ENCODE measurements at places on chromosomes 4 and X.
A peak's percentile ranks its signal among the peaks of the same experiment; 100 is the strongest.

DNA sequence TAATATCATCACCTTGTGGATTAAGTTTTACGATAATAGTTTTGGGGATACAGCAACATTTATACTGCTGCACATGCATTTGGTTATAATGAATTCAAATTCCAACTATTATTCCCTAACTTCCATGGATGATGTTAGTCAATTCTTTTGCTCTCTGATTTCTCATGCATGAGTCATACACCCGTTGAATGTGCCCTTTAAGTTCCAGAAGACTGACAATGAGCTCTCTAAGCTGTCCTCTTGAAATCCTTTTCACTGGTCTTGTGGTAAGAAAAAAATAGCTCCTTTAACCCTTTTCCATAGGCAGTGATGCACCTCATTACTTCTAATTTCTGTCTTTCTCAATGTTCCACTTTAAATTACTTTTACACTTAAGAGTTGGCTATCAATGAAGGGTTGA, 1095.2 kb upstream of the POU3F4 start:
- DNase-seq = no peak

DNA sequence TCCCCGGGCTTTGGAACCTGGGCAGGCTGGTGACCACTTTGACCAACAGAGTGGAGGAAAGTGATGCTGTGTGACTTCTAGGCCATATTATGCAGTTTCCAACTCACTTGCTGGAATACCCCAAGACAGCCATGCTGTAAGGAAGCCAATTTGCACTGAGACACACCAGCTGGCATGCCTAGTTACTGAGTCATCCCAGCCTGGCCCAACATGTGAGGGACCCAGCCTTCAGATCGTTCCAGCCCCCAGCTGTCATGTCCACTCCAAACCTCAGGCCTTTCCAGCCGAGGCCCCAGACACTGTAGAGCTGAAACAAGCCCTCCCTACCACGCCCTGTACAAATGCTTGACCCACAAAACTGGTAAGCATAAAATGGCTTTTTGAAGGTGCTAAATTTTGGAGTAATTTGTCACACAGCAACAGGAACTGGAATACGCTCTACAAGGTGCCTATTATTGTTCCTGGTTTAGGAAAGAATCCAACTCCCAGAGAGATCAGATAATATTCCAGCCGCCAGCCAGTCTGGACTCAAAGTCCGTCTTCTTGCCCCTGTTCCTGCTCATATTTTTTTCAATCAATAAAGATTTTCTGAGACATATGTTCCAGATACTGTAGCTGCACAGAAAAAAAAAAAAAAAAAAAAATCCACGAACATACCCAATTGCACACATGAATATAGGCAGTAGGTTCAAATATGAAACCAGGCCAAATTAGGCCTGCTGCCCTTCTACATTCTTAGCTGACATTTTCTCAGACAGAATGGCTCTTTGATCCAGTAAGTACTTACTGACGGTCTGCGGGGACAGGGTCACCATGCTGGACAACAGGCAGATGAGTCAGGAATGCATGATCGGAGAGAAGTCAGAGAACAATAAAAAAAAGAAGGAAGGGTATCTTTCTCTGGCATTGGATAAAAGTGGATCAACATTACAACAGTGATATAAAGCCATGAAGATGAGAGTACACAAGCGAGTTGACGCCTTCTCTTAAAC, 35.1 kb downstream of the SH3KBP1 start:
- DNase-seq = no peak

DNA sequence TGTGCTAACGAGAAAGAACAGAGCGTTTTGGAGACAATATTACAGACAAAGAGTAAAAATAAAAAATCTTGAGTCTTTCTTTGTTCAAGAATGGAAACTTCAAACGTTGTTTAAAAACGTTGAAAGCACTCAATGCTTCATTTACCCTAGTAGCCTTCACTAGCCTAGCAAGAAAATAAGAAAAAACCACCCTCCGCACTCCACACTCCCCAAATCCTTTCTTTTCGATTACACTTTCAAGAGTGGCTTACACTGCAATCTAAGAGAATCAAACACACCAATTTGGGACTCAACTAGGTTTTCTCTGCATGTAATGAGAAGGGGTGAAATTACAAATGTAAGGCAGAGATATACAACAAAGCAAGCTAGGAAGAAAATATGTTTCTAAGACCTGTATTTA, 4.7 kb downstream of the TMSB4X start:
- DNase-seq = no peak

DNA sequence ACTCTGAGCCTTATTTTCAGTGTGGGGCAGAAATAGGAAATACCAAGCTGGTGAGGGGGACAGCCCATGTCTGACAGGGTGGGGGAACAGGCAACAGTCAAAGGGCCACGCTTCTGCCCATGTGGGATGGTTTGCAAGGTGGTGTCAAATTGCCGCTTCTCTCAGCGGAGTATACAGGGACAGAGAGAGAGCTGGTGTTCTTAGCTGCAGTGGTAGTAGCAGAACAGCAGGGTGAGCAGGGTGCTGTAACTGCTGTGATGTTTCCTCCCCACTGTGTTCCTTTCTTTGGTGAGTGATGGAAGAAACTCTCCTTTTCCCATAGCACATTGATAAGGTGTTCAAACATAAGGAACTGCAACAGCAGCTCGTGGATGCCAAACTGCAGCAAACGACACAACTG, 37.9 kb downstream of the RBBP7 start:
- DNase-seq = no peak

DNA sequence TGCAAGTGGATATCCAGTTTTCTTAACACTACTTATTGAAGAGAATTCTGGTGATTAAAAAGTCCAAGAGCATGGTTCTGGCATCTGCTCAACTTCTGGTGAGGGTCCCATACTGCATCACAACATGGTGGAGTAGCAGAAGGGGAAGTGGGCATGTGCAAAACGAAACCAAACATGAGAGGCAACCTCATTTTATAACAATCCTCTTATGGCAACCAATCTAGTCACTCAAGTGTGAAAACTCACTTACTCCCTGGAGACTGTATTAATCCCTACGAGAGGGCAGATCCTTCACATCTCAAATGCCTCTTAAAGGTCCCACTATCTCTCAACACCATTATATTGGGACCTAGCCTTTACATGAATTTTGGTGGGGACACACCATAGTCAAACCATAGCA, 55.4 kb upstream of the TRO start:
- DNase-seq = no peak

GRCh38 chrX:28099166-28099565, 117.9 kb upstream of the DCAF8L1 start:
- DNase-seq = no peak

DNA sequence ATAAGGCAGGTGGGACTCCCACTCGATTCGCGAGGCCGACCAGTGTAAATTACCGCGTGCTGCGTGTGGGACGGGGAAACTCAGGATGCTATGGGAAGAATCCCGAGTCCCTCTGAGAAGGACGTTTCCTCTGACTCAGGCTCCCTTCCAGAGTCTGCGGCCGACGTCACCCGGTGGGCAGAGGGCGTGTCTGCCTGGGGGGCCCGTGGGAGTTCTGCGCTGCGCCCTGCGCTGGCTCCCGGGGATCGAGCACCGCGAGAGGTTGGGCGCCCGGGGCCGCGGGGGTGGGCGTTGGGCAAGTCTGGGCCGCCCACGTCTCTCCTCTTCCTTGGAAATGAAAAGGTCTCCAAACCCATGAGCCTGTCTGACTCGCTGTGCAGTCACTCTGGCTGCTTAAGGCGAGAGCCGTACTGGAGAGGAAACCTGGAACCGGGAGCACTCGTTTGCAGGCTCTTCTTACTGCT, 568 bp downstream of the NIPAL1 start:
- peak; percentile 32 for DNase-seq

GRCh38 chr4:689723-690122, 772 bp upstream of the SLC49A3 start:
- DNase-seq = no peak

GRCh38 chr4:89942811-89943210, 48.2 kb downstream of the MMRN1 start:
- DNase-seq = no peak

DNA sequence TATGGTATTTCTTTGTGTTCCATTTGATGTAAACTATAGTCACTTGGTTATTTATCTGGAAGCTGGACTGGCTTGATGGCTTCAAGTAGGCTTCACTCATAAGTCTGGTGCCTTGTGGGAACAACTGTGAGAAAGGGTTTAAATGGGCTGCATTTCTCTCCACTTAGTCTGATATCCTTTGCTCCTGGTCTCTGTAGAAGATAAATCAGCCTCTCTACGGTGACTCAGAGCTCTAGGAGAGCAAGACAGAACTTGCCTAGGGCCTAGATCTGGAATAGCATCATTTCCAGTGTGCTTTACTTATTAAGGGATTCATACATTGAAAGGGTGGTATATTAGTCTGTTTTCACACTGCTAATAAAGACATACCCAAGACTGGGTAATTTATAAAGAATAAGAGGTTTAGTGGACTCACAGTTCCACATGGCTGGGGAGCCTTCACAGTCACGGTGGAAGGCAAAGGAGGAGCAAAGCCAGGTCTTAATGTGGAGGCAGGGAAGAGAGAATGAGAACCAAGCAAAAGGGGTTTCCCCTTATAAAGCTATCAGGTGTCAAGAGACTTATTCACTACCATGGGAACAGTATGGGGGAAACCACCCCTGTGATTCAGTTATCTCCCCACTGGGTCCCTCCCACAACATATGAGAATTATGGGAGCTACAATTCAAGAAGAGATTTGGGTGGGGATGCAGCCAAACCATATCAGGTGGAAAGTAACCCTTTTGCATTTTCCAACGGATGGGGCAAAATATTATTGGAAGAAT, 1746.4 kb upstream of the PCDH7 start:
- no peak for DNase-seq

DNA sequence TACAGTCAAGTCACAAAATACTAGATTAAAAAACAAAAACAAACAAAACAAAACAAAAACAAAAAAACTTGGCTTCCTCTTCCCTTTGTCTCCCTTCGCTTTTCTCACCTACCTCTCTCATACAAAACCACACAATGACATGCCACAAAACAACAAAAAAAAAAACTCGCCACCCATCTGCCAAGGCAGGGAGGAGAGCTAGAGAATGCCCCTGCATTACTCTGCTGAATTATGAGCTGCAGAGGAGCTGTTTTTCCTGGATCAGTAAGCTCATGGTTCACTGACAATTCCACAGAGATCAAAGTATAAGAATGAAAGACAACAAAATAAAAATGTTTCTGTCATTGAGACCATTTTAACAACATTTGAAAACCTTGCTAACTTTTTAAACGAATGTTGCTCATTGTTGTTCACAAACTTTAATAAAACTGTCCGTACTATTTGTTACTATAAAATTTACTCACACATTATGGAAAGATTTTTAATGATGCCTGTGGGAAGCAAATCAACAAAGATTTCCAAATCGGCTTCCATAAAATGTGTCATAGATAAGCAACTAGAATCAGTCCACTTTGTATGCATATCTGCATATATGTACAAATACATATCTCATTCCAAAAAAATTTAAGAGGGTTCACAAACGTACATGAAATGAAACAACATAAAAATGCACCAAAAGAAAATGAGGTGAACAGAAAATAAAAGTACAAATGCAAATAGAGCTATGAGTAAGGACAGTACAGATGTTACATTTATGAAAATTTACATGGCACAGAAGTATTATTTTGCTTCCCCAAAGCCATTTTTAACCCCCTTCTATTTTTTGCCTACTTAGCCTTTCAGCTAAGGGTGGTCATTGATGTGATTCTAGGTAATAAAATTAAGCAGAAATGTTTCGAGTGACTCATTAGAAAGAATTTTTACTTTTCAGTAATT, 252.4 kb upstream of the FAT4 start:
- no peak for DNase-seq

DNA sequence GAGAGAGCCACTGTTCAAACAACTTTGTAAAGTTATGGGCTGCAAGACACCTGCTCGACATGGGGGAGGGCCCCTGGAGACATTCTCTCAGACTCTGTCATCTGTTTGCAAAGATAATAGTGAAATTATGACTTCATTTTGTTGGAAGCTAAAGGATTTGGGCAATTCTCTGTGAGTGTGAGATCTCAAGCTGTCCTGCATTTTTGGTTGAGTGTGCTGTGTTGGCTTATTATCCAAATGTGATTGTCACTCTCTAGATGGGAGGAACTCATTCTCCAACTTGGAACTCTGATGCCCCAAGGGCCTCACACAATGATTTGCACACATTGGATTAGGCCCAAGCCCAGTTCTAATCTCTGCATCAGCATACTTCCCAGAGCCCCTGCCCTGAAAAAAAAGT, 63.7 kb downstream of the STK32B start:
- DNase-seq = no peak

- no peak for DNase-seq
Observed at GRCh38 chr4:41106081-41106480, 108.3 kb downstream of the APBB2 start.

DNA sequence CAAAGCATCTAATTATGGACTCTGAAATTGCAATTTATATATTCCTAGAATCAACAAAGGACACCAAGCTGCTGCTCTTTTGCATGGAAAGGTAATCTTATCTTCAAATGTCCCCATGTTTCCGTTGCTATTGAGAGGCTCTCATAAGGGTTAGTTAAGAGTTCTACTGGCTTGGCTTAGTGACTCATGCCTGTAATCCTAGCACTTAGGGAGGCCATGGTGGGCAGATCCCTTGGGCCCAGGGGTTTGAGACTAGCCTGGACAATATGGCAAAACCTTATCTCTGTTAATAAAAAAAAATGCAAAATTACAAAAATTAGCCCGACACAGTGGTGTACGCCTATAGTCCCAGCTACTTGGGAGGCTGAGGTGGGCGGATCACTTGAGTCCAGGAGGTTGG, 93.4 kb upstream of the RAPGEF2 start:
- no peak for DNase-seq

- no peak for DNase-seq
Observed at GRCh38 chr4:185792384-185793115, 19.4 kb downstream of the SORBS2 start.

DNA sequence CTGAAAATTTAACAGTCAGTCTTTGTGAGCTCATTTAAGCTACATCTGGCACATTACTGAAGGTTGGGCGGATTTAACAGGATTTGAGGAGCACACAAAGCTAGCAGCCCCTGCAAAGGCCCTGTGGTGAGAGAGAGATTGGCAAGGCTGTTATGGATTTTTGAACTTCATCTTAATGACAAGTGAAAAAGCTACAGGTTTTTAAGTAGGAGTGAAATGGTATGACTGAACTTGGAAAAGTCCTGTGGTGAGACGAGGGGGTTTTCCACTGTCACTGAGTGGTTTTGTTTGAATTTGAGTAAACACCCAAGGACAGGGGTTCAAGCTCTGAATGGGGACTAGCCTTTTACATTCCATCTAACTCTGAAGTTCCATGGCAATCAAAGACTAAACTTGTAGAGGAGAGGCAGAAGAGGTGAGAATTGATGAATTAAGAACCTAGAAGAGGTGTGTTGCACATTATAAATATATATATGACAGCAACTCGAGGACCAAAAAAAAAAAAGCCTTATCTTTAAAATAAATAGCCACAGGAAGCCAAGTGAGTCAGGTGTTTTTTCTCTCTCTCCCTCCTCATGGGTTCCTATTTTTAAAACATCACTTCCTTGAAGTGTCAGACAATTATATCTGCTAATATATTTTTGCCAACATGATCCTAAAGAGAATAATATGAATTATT, 47.8 kb upstream of the CLNK start:
- no peak for DNase-seq

- no peak for DNase-seq
Observed at GRCh38 chrX:11449613-11450012, 156.4 kb downstream of the AMELX start.

GRCh38 chrX:129534816-129535578, 5.1 kb upstream of the OCRL start:
- no peak for DNase-seq

- no peak for DNase-seq
Observed at GRCh38 chr4:138804711-138805110, 210.9 kb upstream of the NOCT start.

GRCh38 chr4:39947963-39948362, 29.7 kb downstream of the PDS5A start:
- no peak for DNase-seq
